Right hindlimb (tissue), 1 donor: ENCODE measurements at places on chromosomes 1 and 21.

DNA sequence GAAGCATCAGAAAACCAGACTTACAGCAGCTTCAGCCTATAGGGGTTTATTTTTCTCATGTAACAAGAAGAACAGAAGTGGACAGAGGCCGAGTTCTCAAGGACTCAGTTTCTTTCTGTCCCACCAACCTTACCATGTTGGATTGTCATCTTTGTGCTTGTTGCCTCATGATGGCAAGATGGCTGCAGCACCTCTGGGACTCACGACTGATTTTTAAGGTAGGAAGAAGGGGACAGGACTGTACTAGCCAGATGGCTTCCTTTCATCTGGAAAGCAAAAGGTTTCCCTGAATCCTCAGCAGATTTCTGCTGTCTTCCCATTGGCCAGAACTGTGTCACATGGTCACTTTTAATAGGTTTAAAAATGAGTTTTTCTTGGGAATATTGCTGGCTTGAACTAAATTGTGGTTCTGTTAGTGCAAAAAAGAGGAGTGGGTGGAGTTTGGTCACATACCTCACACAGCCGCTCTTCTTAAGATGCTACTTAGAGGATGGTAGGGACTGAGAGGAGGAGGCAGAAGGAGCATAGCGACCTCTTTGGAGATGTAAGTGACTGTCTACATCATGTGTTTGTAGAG lies 48.1 kb upstream of the ENAH start:
- no peak for DNase-seq

DNA sequence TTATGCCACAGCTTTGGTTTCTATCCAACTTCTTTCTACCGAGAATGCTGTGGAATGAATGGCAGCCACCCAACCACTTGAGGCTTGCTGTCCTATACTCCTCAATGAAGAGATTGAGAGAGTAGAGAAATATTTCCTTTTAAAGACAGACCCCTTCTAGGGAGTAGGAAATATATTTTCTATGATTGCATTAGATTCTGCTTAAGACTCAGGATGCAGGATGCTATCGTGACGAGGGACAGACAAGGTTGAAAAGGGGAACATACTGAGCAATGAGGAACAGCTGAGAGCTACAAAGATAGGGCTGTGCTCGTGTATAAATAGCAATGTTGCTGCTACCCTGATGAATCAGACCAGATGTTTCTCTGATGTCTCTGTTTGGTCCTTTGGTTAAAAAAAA lies 7.1 kb upstream of the RASAL2 start:
- DNase-seq, result no peak

- DNase-seq, result no peak
Observed at GRCh38 chr1:20586953-20587660, 1.8 kb upstream of the CDA start.

DNA sequence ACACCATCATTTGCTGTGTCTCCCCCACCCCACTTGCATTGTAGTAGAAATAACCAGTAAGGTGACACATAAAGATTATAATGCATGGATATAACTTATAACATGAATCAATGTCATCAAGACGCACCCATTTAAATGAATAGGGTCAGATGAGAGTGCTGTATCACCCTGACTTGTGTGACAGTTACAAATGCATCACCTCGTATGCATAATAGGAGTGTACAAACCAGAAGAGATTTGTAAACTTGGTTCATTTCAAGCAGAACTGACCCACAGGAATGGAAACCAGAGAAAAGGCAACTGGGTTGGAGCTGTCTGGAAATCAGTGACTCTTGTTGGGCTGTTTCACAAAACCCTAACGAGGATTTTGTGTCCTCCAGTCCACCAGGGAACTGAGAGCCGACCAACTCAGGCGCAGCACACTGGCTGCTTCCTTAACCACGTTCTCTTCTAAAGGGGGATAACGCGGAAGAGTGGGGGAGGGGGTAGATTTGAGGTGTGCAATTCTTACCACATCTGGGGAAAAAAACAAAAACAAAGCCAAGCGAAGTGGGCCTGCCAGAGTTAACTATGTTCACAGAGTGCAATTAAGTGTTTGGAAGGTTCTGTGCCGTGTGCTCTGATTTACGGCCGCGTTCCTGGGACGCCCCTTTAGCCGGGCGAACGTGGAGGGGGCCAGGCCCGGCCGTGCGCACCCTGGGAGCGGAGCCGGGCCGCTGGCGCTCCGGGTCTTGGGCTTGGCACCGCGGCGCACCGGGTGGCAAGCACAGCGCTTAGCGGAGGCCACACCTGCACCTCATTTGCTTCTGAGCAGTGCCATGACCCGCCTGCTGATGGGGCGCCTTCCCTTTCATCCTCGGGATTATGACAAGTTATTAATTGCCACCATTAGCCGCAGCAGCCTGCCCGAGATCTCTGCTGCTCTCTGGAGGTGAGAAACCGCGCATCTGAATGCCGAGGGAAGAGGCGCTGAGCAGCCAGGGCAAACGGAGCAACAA lies 248.8 kb upstream of the FOXD3 start:
- DNase-seq, result no peak

GRCh38 chr21:42221581-42222345 lies 2.8 kb downstream of the ABCG1 start:
- peak; percentile 48 for DNase-seq

DNA sequence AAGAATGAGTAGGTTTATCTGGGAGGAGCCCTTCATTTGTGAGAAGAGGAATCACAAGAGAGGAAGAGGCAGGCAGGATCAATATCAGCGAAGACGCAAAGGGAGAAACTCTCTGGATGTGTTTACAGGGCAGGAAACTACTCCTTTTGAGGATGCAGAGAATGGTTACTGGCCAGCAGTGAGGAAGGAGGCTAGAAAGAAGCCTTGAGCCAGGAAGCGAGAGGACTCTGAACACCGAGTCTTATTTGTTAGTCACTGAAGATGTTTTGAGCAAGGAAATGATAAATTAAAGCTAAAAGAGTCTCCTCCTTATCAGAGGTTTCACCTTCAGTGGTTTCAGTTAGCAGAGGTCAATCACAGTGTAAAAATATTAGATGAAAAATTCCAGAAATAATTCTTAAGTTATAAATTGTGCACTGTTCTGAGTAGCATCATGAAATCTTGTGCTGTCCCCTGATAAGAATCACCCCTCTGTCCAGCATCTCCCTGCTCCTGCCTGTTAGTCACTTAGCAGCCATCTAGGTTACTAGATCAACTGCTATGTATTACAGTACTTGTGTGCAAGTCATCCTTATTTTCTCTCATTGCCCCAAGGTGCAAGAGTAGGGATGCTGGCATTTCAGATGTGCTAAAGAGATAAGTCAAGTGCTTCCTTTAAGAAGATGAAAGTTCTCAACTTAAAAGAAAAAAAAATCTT lies 43.5 kb downstream of the WLS start:
- DNase-seq, result no peak

GRCh38 chr1:155254714-155255242 lies 505 bp downstream of the ENTREP3 start:
- DNase-seq, result peak; percentile 41

- DNase-seq, result peak; percentile 81
Observed at GRCh38 chr1:155086128-155086741, 7.6 kb downstream of the EFNA3 start.

- DNase-seq, result peak; percentile 15
Observed at GRCh38 chr21:44521928-44522752, 17.9 kb downstream of the KRTAP10-1 start.

DNA sequence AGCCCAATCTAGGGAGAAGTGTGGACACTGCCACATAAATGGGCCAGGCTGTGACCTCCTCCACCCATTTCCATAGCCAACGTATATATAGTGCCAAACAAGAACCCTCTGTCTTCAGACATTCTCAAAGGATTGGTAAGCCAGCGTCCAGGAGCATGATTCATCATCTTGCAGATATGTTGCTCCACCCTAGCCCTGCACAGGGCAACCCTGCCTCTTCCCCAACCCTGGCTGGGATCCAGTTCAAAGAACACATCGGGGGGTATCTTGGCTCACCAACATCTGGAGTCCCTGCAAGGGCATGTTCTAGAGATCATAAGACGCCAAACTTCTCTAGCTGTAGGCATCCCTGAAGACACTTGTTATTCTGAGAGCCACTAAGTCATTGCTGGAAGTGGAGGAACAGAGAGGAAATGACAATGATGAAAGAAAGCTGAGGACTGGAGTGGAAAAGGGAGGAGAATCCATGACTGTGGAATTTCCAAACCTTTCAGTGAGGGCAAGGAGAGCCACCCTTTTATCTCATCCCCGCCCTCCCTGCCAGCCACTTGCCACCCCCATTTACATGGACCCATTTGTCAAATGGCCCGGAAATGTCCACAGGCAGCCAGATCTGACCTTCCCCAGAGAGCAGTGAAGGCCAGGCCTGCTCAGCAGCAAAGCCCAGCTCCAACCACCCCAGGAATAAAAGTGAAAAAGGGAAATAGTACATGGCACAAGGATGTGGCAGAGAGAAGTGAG lies 144.1 kb upstream of the CTTNBP2NL start:
- no peak for DNase-seq

GRCh38 chr1:39081271-39082009 lies 55.3 kb downstream of the NDUFS5 start:
- DNase-seq, result peak; percentile 75
